ENCODE measurements at places on chromosomes 1 and 21.
A peak's percentile ranks its signal among the peaks of the same experiment; 100 is the strongest.

- no peak for DNase-seq
These were observed 14.2 kb downstream of the C8A start for GRCh38 chr1:56868761-56869160.

DNA sequence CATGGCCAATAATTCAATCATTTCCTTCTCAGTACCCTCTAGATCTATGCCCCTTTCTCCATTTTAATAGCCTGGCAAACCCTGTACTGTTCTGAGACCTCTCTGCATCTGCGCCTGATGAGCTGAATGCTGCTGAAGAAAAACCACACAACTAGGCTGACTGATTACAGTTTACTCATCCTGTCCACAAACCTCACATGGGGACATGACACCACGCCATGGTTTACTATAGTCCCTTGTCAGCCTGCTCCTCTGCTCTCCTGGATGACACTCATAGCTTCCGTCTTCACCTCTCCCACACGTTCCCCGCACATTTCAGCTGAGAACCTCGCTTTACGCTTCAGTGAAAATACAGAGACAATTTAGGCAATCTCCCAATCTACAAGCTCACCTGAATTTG lies 59.7 kb downstream of the DESI2 start:
- DNase-seq: no peak

GRCh38 chr1:53860967-53861411 lies 22.9 kb upstream of the NDC1 start:
- peak; percentile 24 for DNase-seq

GRCh38 chr1:29134695-29135028 lies 11.0 kb upstream of the TMEM200B start:
- no peak for DNase-seq

DNA sequence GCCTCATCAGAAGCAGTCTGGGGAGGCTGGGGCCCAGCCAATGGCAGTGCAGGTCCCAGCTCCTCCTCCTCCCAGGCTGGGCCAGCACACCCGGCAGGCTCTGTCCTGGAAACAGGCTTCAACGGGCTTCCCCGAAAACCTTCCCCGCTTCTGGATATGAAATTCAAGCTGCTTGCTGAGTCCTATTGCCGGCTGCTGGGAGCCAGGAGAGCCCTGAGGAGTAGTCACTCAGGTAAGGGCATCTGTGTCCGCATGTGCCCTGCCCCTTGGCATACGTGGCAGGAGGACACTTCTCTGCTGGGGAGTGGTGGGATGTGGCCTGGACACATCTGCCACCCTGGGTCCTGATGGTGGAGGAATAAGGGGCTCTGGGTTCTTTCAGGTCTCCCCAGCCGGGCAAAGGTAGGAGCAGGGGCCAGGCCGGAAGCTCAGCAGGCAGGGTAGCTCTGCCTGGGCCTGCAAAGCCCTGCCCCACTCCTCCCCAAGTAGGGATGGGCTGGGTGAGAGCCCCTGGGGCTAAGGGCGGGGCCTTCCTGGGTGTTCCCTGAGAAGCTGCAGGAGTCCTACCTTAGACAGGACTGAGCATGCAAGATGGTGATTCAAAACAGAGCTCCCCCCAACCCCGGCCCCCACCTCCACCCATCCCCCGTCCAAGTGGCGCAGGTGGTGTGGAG lies at the start of gene GJB5:
Gene GJB5 (plus strand): TSS at position 84 of the 674 bp plus-strand sequence. CDS start 2,284 bp downstream, outside the sequence.
- no peak for DNase-seq

DNA sequence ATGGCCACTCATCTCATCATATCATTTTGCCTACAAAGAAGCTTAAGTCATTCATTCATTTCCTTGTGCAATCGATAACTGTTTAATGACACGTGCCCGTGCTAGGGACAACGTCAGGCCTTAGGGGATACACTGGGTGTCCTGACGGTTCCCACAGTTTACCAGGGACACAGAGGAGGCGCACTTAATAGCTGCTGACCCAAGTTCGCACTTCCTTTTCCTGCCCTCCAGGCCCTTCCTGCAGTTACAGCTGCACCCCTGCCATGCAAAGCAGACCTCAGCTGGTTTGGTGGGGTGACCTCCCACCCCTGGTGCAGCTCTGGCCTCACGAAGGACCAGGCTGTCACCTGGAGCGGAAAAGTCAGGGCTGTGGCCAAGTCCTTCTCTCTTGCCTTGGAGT lies 4.2 kb downstream of the SPATA21 start:
- no peak for DNase-seq

DNA sequence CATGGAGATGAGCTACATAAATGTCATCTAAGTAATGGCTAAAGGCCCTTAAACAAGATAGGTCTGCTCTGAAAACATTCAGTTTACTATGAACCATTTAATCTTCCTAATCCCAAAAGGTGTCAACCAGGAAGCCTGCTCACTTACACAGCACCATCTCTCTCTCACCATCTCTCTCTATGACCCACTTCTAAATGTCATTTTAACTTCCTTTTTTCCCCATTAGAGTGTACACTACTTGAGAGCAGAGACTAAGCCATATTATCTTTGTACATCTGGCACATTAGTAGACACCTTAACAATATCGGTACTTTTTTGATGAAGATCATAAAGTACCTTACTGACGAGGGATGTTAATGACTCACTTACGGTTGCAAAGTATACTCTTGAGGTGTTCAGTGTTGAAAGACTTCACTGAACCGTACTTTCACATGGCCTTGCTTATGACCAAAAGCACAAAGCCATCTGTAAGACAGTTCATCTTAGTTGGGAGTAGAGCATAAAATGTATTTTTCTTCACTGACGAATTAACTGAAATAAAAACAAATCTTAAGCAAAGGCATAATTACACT lies 25.4 kb downstream of the FBXO42 start:
- no peak for DNase-seq

DNA sequence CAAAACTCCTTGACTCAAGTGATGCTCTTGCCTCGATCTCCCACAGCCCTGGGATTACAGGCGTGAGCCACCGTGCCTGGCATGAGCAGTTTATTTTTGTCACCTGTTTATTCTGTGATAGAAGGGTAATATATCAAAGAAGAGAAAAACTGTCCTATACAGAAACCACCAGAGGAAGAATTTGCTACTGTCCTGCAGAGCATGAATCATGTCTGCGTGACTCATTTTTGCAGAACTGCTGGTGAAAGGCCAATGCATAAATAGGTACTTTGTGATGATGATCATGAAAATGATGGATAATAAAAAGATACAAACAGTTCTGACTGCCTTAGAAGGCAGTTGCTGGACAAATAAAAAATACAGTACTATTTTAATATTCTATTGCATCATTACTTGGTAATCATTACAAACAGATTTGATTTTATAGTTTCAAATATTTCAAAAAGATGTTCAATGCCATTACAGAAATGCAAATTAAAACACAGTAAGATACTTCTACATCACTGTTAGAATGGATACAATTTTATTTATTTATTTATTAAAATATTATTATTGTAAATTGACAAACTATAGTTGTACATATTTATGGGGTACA lies 26.5 kb downstream of the RIPPLY3 start:
- no peak for DNase-seq

- no peak for DNase-seq
These were observed 48.4 kb upstream of the HOOK1 start for GRCh38 chr1:59766227-59766855.

DNA sequence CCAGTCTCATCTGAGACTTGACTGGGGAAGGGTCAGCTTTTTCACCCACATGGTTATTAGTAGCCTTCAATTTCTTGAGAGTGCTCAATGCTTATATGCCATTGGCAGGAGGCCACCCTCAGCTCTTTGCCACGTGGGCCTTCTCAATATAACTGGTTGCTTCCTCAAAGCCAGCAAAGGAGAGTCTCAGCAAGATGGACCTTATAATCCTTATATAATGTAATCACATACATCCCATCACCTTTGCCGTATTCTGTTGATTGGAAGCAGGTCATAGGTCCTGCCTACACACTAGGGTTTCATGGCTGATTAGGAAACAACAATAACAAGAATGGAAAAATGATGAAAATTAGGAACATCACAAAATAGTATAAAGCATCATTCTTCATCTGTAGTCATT lies 22.9 kb downstream of the TSEN15 start:
- DNase-seq: no peak

- DNase-seq: no peak
These were observed 90.5 kb downstream of the TRABD2B start for GRCh38 chr1:47906527-47907176.

GRCh38 chr1:53203466-53203865 lies 6.8 kb downstream of the CPT2 start:
- no peak for DNase-seq

- DNase-seq: no peak
These were observed 211.3 kb downstream of the BARHL2 start for GRCh38 chr1:90505806-90506205.

DNA sequence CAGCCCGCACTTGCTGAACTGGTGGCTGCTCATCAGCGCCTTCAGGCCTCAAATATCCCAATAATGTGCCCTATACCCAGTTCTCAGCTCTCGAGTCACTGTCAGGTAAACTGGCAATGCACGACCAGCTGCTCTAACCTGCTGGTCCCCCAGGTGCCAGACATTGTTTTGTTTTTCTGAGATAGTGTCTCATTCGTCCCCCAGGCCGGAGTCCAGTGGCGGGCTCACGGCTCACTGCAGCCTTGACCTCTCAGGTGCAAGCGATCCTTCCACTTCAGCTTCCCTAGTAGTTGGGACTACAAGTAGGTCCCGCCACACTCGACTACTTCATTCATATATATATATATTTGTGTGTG lies 1.0 kb upstream of the NADK start:
- DNase-seq: no peak

- DNase-seq: no peak
These were observed 719.8 kb upstream of the ADGRL4 start for GRCh38 chr1:79726321-79726720.

GRCh38 chr21:37688952-37689659 lies 227.2 kb downstream of the KCNJ6 start:
- DNase-seq: no peak

DNA sequence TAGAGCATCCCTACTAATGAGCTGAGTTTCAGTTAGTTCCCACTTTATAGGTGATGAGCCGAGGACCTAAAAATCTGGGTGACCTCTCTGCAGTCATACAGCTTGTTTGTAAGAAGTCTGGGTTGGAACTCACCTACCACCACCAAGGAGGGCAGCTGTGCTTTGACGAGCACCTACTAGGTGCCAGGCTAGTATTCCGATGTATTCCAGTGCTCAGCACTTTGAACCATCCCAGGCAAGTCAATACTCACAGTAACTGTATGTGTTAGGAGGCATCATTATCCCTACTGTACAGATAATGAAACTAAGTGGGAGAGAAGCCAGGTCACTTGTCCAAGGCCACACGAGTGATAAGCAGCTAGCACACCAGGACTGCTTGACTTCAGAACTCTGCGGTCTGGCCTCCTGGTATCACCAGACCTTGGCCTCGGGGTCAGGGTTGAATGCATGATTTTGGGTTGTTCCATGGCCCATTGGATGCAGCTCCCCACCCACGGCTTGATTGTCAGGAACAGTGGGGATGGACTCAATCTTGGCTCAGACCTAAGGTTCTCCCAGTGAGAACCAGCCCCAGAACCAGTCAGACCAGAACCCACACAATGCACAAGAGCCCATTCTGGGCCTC lies 20.7 kb downstream of the ECE1 start:
- no peak for DNase-seq

GRCh38 chr1:48109390-48110013 lies 112.3 kb upstream of the TRABD2B start:
- DNase-seq: no peak

DNA sequence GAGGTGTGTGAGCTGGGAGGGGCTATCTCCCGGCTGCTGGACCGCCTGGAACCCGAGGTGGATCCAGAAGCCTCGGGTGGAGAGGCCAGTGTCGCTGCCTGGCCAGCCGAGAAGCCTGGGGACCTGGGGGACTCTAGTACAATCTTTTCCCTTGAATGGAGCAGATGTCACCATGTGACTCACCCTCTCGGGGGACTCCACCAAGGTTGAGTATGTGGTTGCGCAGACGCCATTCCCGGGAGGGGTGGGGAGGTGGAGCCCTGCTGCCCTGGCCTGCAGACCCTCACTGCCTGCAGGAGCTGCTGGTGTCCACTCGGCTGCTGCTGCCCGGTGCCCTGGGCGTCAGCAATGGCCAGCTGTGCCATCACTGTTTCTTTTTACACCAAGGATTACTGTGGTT lies 40.3 kb downstream of the TP73 start:
- no peak for DNase-seq

- DNase-seq: no peak
These were observed 2.8 kb upstream of the TARS2 start for GRCh38 chr1:150484431-150484830.

DNA sequence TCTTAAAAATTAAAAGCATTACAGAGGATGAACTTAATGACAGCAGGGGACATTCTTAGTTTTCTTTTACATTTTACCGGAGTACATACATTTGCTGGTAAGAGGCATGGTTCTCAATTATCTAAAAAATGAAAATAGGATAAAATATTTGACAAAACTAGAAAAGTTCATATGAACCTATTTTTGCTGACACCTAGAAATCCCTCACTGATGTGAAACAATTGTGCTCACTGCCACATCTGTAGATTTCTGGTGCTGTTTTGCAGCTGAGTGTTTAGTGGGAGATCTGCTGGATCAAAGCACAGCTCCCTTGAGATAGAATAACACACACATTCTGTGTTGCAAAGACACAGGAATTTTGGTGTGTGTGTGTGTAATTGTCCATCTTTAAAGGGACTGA lies 392.9 kb upstream of the B3GALT2 start:
- DNase-seq: no peak

- DNase-seq: no peak
These were observed 101.1 kb downstream of the RAVER2 start for GRCh38 chr1:64845831-64846425.

DNA sequence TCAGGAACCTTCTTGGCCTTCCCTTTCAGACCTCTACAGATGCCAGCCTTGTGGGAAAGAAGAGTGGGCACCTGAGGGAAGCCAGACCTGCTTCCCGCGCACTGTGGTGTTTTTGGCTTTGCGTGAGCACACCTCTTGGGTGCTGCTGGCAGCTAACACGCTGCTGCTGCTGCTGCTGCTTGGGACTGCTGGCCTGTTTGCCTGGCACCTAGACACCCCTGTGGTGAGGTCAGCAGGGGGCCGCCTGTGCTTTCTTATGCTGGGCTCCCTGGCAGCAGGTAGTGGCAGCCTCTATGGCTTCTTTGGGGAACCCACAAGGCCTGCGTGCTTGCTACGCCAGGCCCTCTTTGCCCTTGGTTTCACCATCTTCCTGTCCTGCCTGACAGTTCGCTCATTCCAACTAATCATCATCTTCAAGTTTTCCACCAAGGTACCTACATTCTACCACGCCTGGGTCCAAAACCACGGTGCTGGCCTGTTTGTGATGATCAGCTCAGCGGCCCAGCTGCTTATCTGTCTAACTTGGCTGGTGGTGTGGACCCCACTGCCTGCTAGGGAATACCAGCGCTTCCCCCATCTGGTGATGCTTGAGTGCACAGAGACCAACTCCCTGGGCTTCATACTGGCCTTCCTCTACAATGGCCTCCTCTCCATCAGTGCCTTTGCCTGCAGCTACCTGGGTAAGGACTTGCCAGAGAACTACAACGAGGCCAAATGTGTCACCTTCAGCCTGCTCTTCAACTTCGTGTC lies 995 bp upstream of the ZBTB48 start:
- no peak for DNase-seq

DNA sequence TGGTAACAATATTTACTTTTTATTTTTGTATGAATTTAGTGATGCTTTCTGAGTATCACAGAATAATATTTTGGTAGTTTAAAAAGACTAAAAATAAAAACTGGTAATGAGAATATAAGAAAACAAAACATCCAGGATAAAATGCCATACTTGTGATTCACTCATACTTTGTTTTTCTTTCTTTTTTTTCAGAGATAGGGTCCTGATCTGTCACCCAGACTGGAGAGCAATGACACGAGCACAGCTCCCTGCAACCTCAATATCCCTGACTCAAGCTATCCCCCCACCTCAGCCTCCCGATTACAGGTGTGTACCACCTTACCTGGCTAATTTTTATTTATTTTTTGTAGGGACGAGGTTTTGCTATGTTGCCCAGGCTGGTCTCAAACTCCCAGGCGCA lies 64.2 kb upstream of the ADAM30 start:
- no peak for DNase-seq
